ENCODE measurements at places on chromosomes 2 and 18. TPM values are rescaled to one million over a fixed set of nuclear protein-coding genes. Genes with fewer than 3 reads are reported as not detected.

The SMAD7 gene
- total RNA-seq = 236 TPM

The CROCC2 gene
- total RNA-seq = not detected

The MROH2A gene
- total RNA-seq = not detected

The SIX2 gene
- total RNA-seq = not detected

The CCDC85A gene
- not detected for total RNA-seq

The CHRND gene
- not detected for total RNA-seq

The FAM110C gene
- 0.19 TPM for total RNA-seq

The TXNDC2 gene
- not detected for total RNA-seq

The RGPD6 gene
- 288 TPM for total RNA-seq

The CDK15 gene
- total RNA-seq = not detected

The RAD51AP2 gene
- total RNA-seq = not detected

The CTAGE1 gene
- not detected for total RNA-seq

The CHRNG gene
- not detected for total RNA-seq

The PUM2 gene
- total RNA-seq = 91.3 TPM

The FAM161A gene
- 0.81 TPM for total RNA-seq

The DSC3 gene
- total RNA-seq = not detected

The SERPINB3 gene
- not detected for total RNA-seq

The FBXO15 gene
- 1.0 TPM for total RNA-seq

The GREB1 gene
- 0.25 TPM for total RNA-seq

The GAREM1 gene
- 0.16 TPM for total RNA-seq

The TTN gene
- 23.3 TPM for total RNA-seq

- no peak for DNase-seq
Measured at GRCh38 chr2:239912171-239912937, 112.8 kb downstream of the NDUFA10 start.

- DNase-seq = no peak
Measured at GRCh38 chr18:63492851-63493250, 16.1 kb downstream of the SERPINB5 start.

DNA sequence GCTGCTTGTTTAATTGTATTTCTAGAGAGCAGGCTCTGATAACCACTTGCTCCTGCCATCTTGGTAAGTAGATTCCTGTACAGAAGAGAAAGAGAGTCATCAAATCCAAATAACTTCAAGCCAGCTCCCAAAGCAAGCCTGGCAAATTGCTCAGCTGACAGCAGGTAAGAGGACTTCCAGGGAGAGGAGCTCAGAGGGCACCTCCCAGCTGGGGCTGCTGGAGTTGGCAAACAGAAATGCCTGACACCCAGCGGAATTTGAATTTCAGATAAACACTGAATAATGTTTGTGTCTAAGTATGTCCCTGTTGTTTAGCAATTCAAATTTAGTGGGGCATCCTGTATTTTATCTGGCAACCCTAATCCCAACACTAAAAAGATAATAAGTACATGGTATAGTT lies 86.2 kb downstream of the MYL12B start:
- DNase-seq = no peak

DNA sequence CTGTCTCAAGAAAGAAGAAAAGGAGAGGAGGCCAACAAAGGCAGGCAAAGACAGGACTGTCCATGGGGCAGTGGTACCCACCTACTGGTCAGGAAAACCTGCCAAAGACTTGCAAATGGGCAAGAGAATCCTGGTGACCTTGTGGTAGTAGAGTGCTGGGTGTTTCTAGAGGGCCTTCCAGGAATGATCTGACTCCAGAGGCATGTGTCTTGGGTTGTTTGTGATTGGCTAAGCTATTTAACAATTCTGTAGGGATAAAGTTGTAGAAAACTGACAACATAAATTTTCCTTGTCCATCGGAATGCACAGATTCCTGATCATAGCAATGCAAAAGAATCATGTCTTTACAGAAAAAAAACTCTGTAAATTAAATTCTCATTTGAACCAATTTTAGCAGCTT lies 68.5 kb upstream of the ZNF532 start:
- no peak for DNase-seq

DNA sequence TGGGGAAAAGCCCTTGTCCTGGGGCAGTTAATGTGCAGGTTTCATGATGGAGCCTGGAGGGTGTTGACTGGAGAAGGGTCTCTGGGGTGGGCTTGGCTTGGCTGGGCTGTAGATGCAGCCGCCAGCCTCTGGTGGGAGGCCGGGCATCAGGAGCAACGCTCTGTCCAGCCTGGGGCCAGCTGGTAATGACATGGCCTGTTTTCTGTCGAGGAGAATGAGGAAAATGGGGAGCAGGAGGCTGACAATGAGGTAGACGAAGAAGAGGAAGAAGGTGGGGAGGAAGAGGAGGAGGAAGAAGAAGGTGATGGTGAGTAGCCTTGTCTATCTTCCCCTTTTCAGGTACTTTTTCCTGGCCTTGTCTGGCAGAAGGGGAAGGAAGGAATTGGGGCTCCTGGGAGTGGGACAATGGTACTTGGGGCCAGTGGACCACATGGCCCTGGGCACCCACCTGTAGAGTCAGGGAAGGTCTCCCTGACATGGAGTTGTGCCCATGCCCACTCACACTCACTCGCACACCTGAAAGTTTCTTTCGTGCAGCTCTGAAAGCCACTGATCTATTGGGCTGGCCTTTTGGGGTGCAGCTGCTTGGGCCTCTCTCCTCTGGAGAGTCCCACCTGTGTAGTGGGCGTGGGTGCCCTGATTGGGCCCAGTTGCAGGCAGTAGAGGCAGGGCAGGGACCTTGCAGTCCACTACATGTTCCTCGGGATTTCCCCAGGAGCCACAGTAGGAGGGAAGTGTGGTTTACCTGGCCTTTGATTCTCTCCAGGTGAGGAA lies 3.5 kb downstream of the PTMA start:
- no peak for DNase-seq

GRCh38 chr2:203782262-203782976 lies 76.0 kb downstream of the CD28 start:
- peak; percentile 50 for DNase-seq

- no peak for DNase-seq
Measured at GRCh38 chr2:36464006-36464721, 108.6 kb downstream of the CRIM1 start.

GRCh38 chr18:68072744-68073143 lies 556.2 kb upstream of the DSEL start:
- no peak for DNase-seq

GRCh38 chr2:144508172-144508851 lies 11.6 kb downstream of the ZEB2 start:
- DNase-seq = no peak

- no peak for DNase-seq
Measured at GRCh38 chr2:130766711-130767407, 11.5 kb downstream of the AMER3 start.

DNA sequence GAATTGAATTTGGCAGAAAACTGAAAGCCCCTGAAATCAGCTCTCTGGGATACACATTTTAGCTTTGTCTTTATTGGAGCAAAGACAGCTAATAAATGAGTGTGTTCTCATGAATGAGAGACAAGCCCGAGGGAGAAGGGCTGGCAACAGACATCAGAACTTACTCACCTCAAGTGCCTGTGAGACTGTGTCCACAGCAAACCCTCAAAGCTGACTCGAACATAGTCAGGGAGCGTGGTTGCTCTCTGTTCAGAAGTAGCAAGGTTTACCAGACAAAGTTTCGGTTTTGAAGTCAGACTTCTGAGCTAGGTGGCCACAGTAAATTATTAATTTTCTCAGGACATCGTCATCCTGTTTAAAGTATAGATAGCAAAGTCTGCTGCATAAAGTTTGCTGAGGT lies 207.9 kb downstream of the CMPK2 start:
- no peak for DNase-seq

- no peak for DNase-seq
Measured at GRCh38 chr2:98515250-98515991, 70.8 kb downstream of the INPP4A start.

- DNase-seq = no peak
Measured at GRCh38 chr2:172909454-172909853, 166.2 kb upstream of the MAP3K20 start.

- DNase-seq = no peak
Measured at GRCh38 chr2:174546519-174547506, 50.8 kb downstream of the WIPF1 start.

DNA sequence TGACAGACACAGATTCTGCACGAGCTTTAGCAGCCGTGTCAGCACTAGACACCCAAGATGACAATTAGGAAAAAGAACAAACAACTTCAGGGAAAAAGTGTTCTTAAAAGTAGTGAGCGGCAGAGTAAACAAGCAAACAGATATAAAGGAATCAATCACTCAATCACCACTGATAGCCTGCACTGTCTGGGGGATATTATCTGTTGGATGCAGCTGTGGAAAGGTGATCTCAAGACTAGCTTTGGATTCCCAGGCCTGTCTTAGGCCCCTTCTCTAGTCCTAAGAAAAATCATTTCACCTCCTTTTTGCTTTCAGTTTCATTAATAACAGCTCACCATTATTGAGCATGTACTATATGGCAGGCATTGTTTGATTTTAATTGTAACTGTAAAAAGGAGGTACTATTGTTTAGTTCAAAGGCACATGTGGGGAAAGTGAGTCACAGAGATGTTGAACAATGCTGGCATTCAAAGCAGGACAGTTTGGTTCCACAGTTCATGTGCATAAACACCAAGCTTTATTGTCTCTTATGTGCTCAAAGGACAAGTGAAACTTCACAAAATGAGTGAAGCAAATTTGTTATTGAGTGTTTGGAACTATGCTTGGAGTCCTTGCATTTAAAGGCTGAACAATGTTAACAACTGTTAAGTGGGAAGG lies 147.3 kb upstream of the TCF4 start:
- DNase-seq = no peak

DNA sequence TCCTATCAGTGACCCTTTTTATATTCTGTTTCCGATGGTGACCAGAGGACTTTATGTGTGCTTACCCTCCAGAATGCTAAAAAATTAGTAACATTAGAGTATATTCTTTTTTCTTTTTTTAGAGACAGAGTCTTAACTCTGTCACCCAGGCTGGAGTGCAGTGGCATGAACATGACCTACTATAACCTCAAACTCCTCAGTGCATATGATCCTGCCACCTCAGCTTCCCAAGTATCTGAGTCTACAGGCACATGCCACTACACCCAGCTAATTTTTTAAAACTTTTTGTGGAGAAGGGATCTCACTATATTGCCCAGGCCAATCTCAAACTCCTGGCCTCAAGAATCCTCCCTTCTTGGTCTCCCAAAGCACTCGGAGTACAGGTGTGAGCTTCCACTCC lies 74.6 kb downstream of the MALT1 start:
- DNase-seq = no peak

DNA sequence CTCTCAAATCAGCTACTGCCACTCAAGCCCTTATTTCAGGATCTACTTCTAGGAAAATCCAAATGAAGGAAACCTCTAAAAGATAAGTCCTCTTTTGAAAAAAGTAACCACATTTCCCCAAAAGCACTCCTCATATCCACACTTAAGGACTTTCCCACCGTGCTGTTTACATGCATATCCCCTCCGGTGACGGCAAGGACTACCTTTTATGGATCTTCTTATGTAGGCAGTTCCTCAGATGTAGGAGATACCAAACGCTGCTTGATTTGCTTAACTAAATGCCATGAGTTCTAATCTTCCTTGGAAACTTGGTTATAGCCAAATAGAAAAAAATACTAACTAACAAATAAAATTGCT lies 6.9 kb upstream of the TMEM87B start:
- no peak for DNase-seq

DNA sequence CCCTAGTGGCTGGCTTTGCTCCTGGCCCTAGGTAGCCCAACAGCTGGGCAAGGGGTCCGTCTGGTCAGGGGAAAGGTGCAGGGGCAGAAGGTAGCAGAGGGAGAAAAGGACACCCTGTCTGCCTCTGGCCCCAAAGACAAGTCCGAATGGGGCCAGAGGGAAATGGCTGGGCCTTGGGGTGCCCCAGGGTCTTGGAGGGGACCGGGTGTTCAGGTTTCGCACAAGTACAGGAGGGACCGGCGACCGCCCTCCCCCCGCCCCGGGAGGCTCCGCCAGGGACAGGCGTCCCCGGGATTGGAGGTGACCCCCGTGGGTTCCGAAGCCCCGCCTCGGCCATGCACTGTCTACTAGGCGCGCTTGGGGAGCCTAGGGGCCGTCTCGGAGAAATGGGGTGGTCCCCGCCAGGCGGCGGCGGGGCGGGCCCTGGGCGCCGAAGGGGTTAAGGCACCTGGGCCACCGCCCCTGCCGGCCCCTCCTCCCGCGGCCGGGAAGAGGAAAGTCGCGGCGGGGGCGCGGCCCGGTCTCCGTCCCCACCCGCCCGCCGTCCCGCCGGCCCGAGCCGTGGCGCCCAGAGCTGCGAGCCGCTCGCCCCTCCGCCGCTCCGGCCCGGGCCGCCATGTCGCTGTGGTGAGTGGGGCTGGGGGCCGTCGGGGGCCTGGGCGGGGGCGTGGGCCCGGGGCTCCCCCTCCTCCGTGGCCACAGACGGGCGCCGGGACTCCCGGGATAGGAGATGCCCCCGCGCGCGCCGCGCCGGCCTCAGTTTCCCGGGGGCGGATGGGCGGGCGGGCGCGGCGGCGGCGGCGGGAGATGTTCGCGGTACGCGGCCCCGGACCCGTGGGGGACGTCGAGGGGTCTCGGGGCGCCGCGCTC lies at the start of gene B3GNT7:
B3GNT7 (plus strand) TSS at position 523 of the 870 bp plus-strand sequence; CDS start at position 617, 94 bp downstream.
- no peak for DNase-seq

- DNase-seq = no peak
Measured at GRCh38 chr18:57581301-57581934, 5.1 kb downstream of the FECH start.

GRCh38 chr2:68689553-68690537 lies 44.8 kb upstream of the ARHGAP25 start:
- no peak for DNase-seq

DNA sequence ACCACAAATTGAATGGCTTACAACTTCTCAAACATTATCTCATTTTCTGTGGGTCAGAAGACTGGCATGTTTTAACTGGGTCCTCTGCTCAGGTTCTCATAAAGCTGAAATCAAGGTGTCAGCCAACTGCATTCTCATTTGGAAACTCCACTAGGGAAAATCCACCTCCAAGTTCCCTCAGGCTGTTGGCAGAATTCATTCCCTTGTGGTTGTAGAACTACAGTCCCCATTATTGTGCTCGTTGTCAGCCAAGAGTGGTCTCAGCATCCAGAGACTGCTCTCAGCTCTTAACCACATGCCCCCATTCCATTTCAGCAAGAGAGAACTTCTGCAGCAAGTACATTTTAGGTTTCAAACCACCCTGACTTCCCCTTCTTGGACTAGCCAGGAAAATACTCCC lies 12.2 kb downstream of the NOL4 start:
- no peak for DNase-seq

DNA sequence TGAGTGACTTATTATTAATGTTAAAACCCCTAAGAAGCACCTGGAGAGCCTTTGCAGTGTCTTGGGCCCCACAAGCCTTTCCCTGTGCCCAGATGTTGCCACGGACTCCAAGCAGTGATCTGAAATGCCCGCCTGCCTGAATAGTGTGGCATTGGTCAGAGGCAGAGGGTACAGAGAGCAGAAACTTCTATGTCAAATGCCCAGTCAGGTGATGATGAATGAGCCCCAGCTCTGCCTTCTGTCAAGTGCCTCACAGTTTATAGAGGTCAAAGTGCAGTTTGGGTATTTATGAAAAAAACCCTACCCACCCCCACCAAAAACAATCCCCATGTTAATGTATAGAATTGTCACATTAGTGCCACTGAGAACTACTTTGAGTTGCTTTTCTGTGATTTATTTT lies 170.0 kb upstream of the SIX3 start:
- DNase-seq = no peak

Measured in CD8-positive, alpha-beta T cell (primary cell).